ENCODE measurements at places on chromosomes 2 and 18. TPM values are rescaled to one million over a fixed set of nuclear protein-coding genes. Genes with fewer than 3 reads are reported as not detected.

The CDCA7 gene
- total RNA-seq, result 28.8 TPM

The PRSS56 gene
- not detected for total RNA-seq

The GCG gene
- 0.39 TPM for total RNA-seq

The LRRC30 gene
- not detected for total RNA-seq

- DNase-seq, result no peak
Measured at GRCh38 chr2:221203856-221204255, 368.2 kb downstream of the EPHA4 start.

GRCh38 chr2:153455861-153456260, 22.7 kb downstream of the RPRM start:
- peak; percentile 4 for DNase-seq

DNA sequence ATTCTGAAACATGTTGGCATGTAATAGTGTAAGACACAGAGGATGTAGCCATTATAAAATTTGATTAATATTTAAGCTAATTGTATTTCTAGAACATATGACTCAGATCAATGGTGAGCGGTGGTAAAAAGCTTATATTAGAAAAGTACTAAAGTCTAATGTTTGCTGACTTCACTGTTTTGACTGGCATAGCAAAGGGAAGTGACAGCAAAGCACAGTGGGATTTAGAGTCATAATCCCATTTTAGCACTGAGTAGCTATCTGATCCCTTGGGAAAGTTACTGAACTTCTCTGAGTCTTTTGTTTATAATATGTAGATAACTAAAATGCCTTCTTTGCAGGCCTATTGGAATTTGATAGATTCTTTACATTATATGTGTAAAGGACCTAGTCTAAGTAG, 60.4 kb downstream of the KIAA1328 start:
- no peak for DNase-seq
